Caco-2 (cell line): ENCODE measurements at places on chromosomes 5 and 9.

DNA sequence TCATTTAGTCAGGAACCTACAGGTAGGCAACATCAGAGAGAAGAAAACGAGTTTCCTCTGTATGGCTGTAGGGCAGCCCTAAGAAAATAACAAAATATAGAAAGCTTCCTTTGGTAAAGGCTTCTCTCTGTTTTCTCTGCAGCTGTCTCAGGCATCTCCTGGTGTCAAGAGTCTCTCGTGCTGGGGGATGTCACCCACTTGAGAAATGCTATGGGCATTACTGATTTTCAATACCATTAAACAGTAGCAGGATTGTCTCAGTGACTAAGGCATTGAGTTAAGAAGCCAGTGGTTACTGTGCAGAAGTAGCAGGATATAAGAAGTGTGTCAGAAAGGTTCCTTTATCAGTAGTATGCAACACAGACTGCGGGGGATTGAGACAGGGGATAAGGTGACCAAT is 32.4 kb downstream of the LIFR start:
- H3K36me3 ChIP-seq = no peaks in the 10 kb centered on the region
- H3K4me1 ChIP-seq = peaks cover 15% of the 10 kb centered on the region
- H3K27me3 ChIP-seq = no peaks in the 10 kb centered on the region
- no peak overlapping the region for H3K4me3 ChIP-seq

DNA sequence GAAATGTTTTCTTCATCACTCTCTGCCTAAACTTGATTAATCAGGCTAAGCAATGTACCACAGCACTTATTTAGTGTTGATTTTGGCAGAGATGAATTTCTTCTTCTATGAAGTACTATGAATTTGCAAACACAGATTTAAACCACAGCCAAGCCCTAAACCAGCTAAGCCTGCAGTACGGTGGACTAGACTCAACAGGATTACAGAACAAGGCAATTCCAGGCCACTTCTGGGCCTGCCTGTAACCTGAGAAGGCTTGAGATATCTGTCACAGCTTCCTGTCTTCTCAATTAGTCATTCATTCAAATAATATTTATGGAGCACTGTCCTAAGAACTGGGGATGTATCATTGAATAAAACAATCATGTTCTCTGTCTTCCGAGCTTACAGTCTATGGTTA is 32.4 kb upstream of the CAST start:
- no peaks in the 10 kb centered on the region for H3K36me3 ChIP-seq
- no peak for DNase-seq
- no peak overlapping the region for H3K4me3 ChIP-seq
- peaks cover 46% of the 10 kb centered on the region for H3K4me1 ChIP-seq

GRCh38 chr5:132389051-132389331 is 19.5 kb downstream of the SLC22A5 start:
- H3K4me3 ChIP-seq = no peak overlapping the region
- H3K27ac ChIP-seq = no peak overlapping the region
- H3K27me3 ChIP-seq = no peaks in the 10 kb centered on the region
- no peak for DNase-seq

DNA sequence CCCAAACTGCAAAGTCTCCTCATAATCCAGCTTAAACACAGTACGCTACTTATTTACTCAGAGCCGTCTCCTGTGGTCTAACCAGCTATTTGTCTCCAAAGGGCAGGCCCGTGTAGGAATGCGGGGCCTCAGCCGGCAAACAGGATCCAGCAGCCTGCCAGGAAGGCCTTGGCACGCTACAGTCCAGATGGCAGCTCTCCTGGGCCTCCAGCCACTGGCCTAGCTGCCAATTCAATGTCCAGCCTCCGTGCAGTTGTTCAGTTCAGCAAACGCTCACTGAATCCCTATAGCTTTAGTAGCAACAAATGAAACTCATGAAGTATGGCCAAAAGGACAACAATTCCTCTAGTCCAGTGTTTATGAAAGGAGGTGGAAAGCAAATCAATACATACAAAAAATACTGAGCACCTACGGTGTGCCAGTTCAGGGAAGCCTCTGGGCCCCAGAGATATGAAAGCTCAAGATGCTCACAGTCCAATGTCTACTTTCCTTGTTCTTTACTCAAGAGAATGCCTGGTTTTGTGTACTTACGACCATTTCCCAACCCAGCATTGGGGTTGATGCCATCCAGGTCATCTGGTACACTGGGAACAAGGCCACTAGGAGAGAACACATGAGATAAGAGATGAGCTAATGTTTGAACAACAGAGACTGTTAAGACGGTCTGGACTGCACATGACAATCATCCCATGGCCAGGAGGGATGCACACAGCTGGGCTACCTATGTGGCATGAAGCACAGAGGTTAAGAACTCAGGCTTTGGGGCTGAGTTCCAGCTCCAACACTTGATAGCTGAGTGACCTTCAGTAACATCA is 8.3 kb downstream of the CDK5RAP2 start:
- peak overlapping the region; percentile 31 for H3K27ac ChIP-seq
- DNase-seq = peak; percentile 73
- H3K4me1 ChIP-seq = peaks cover 17% of the 10 kb centered on the region
- no peak overlapping the region for H3K4me3 ChIP-seq
- peaks cover 3% of the 10 kb centered on the region for H3K36me3 ChIP-seq

DNA sequence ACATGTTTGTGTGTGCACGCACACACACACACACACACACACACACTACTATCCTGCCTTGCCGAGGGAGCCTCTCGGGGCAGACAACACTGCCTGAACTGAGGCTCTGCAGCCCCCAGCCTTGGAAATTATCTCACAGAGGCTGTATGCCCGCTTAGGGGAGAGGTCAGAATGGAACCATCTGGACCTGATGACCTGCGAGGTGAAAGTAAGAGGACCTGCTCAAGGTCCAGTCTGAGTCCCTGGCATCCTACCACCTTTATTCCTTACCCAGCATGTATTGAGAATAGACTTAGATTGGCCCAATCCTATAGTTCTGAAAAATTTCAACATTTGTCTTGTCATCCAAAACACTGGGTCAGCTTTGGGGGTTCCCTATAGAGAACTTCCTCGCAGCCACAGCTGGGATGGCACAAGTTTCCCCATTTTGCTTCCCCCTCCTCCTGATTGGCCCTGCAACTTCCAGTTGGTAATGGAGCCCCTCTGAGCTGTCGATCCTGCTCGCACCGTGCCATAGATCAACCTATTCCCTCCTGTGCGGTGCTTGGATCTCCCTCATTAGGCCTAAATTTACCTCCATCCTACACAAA is 10.2 kb downstream of the MVB12B start:
- no peak overlapping the region for H3K4me3 ChIP-seq
- peaks cover 1% of the 10 kb centered on the region; the same call in 1 of the 2 replicates for H3K36me3 ChIP-seq
- peak overlapping the region; percentile 86 for H3K27ac ChIP-seq

DNA sequence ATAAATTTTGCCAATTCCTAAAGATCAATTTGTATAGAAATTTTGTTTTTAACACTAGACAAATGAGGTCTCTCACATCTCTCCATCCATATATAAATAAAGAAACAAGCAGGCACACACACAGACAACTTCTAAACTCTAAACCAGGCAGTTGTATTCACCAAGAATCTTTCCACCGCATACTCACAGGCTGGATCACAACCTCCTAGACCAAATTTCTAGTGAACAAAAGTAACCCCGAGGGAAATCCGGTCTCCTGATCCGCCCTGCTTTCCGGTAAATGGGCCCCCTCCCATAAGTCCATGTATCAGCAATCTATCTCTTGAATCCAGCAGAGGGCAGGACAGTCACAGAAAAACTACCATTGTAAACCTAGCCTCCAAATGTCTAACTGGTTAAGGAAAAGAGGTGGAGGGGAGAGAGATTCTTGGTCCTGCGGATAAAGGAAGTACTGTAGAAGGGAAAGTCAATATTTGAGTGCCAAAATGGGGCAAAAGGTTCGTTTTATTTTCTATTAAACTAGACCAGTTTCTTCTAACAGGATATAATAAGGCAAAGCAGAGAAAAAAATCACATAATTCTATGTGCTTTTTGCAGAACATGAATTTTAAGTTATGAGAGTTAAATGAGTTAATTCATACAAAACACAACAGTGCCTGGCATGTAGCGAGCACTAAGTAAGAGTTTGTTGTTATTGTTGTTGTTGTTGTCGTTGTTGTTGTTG is 4.8 kb upstream of the SMU1 start:
- no peaks in the 10 kb centered on the region for H3K4me1 ChIP-seq
- no peaks in the 10 kb centered on the region for H3K27me3 ChIP-seq
- H3K4me3 ChIP-seq = no peak overlapping the region
- peak; percentile 74 for DNase-seq
- H3K36me3 ChIP-seq = no peaks in the 10 kb centered on the region

GRCh38 chr9:130431536-130432303 is 13.0 kb upstream of the ASS1 start:
- H3K4me1 ChIP-seq = peaks cover 19% of the 10 kb centered on the region
- no peaks in the 10 kb centered on the region for H3K27me3 ChIP-seq
- no peak overlapping the region for H3K4me3 ChIP-seq
- no peaks in the 10 kb centered on the region for H3K36me3 ChIP-seq

DNA sequence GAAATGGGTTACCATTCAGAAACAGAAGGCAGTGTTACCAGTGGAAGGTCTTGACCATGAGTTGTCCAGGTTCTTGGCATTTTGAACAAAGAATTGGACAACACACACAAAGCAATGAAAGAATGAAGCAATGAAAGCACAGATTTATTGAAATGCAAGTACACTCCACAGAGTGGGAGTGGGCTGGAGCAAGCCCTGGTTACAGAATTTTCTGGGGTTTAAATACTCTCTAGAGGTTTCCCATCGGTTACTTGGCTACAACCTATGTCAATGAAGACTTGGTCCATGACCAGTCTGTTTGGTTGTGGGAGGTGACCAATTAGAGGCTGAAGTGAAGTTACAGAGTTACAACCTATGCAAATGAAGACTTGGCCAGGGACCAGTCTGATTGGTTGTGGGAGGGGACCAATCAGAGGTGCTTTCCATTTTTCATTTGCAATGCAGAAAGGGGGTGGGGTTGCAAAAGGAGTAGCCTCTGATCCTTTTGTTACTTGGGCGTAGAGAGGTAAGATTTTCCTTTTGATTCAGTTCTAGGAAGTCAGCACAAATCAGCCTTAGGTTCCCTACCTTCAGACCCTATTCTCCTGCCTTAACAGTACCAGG is 71.7 kb upstream of the SPRY4 start:
- H3K4me1 ChIP-seq = no peaks in the 10 kb centered on the region
- no peaks in the 10 kb centered on the region for H3K36me3 ChIP-seq
- H3K4me3 ChIP-seq = no peak overlapping the region

- H3K4me1 ChIP-seq = peaks cover 38% of the 10 kb centered on the region
- H3K36me3 ChIP-seq = no peaks in the 10 kb centered on the region
- no peaks in the 10 kb centered on the region for H3K27me3 ChIP-seq
- no peak for DNase-seq
- H3K27ac ChIP-seq = peak overlapping the region; percentile 40
- H3K4me3 ChIP-seq = no peak overlapping the region
Observed at GRCh38 chr5:157864067-157864466, 5.1 kb upstream of the CLINT1 start.

DNA sequence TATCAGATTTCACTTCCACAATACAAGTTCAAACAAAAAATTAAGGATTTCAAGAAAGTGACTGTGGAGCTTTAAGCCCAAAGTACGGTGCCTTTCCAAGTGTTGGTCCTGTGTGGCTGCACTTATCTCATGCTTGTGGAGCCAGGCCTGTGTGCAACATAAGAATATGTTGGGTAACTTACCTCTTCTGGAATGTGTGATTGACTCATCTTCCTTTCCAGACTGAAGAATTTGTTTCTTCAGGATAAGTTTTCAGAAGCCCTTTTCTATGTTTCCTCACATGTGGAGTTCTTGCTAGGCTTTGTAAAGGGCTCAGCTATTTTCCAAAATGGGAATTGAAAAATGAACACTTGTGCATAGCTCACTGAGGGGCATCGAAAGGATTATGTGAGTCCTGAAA is 485.1 kb upstream of the PAPPA start:
- no peaks in the 10 kb centered on the region for H3K36me3 ChIP-seq
- H3K4me1 ChIP-seq = no peaks in the 10 kb centered on the region
- no peak overlapping the region for H3K27ac ChIP-seq
- DNase-seq = no peak

GRCh38 chr9:133606708-133607025 is 2.5 kb downstream of the FAM163B start:
- no peaks in the 10 kb centered on the region for H3K4me1 ChIP-seq
- no peak for DNase-seq
- H3K36me3 ChIP-seq = no peaks in the 10 kb centered on the region

GRCh38 chr9:1469996-1470395 is 419.8 kb downstream of the DMRT2 start:
- H3K4me1 ChIP-seq = no peaks in the 10 kb centered on the region
- H3K36me3 ChIP-seq = no peaks in the 10 kb centered on the region
- no peak overlapping the region for H3K27ac ChIP-seq
- H3K4me3 ChIP-seq = no peak overlapping the region
- DNase-seq = no peak

- DNase-seq = peak; percentile 70
- H3K36me3 ChIP-seq = no peaks in the 10 kb centered on the region
- no peak overlapping the region for H3K4me3 ChIP-seq
- peaks cover 15% of the 10 kb centered on the region for H3K4me1 ChIP-seq
Observed at GRCh38 chr5:43631182-43631910, 28.4 kb downstream of the NNT start.

DNA sequence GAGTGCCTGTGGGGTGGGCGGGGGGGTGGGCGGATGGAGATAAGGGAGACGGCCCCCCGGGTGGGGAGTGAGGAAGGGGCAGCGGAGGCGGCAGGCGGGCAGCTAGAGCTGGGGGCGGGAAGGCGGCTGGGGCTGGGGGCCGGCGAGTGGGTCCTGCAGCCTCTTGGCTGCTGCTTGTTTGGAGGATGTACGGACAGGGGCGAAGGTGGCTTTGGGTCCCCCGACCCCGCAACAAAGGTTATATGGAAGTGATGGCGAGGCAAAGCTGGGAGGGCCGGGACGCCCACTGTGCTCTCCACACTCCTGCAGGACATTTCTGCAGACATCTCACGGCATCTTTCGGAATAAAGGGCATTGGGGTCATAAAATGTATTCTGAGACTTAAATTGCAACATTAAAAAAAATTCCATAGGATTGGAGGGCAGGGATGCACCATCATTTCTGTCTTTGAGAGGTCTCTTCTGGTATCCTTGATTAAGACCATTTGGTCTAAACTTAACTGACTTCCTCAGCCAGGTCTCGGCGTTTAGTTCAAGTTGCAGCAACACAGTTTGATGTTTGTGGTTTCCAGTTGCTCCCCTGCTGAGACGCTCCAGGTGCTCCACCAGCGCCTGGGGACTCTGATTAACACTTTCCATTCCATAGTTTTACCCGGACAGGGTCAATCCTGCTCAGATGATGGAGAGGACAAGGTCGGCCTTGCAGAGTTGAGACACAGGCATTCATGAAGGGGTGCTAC is 101.6 kb upstream of the SSBP2 start:
- no peak for DNase-seq
- no peaks in the 10 kb centered on the region for H3K27me3 ChIP-seq
- peak overlapping the region; percentile 35 for H3K4me3 ChIP-seq
- H3K4me1 ChIP-seq = peaks cover 8% of the 10 kb centered on the region
- peak overlapping the region; percentile 95 for H3K27ac ChIP-seq

- no peak overlapping the region for H3K27ac ChIP-seq
- no peaks in the 10 kb centered on the region for H3K27me3 ChIP-seq
Observed at GRCh38 chr9:94864196-94864595, 137.7 kb downstream of the AOPEP start.

GRCh38 chr5:151670083-151670686 is 16.5 kb downstream of the SPARC start:
- no peaks in the 10 kb centered on the region for H3K27me3 ChIP-seq
- H3K4me3 ChIP-seq = no peak overlapping the region
- H3K4me1 ChIP-seq = peaks cover 57% of the 10 kb centered on the region
- peak overlapping the region; percentile 65 for H3K27ac ChIP-seq

- no peaks in the 10 kb centered on the region for H3K27me3 ChIP-seq
- H3K27ac ChIP-seq = no peak overlapping the region
- H3K4me3 ChIP-seq = no peak overlapping the region
Observed at GRCh38 chr9:122134822-122135528, 24.6 kb downstream of the NDUFA8 start.
